ENCODE measurements at places on chromosomes 2 and 18.

GRCh38 chr2:135151615-135152014 lies 99.5 kb downstream of the RAB3GAP1 start:
- DNase-seq: no peak

DNA sequence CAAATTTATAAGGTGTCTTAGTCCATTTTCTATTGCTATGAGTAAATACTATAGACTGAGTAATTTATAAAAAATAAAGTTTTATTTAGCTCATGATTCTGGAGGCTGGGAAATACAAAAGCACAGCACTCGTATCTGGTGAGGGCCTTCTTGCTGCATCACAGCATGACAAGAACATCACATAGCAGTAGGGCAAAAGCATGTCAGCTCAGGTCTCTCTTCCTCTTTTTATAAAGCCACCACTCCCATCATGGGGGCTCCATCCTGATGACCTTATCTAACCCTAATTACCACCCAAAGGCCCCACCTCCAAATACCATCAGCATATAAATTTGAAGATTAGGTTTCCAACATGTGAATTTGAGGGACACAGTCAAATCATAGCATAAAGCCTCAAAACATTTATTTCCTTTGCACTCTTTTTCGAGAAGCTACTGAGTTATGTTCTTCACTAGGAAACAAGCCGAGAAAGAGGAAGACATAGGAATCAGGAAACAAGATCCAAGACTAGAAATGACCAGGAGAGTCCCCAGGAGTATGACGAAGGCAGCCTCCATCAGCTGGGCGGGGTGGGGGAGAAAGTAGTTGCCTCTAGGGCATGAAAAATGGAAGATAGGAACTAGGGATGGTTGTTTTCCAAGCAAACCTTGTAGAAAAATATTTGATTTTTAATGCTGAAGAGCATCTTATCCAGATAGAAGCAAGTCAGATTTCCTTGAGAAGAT lies 24.1 kb upstream of the NABP1 start:
- no peak for DNase-seq

DNA sequence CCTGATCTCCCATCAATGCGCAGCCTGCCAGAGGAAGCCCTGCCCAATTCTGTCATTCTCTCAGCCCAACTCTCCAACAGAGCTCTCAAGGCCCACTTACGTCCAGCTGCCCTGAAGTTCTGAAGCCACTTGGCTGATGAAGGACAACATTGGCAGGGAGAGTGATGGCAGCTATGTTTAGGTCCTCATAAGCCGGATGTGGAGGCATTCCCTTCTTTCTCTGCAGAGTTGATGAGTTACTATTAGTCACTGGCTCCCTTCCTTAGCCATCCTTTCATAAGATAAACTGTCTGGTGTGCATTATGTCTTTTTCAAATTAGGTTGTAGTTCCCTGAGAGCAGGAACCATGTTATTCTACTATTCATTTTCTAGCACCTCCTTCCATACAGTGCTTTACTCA lies 22.5 kb upstream of the TACR1 start:
- DNase-seq: no peak

DNA sequence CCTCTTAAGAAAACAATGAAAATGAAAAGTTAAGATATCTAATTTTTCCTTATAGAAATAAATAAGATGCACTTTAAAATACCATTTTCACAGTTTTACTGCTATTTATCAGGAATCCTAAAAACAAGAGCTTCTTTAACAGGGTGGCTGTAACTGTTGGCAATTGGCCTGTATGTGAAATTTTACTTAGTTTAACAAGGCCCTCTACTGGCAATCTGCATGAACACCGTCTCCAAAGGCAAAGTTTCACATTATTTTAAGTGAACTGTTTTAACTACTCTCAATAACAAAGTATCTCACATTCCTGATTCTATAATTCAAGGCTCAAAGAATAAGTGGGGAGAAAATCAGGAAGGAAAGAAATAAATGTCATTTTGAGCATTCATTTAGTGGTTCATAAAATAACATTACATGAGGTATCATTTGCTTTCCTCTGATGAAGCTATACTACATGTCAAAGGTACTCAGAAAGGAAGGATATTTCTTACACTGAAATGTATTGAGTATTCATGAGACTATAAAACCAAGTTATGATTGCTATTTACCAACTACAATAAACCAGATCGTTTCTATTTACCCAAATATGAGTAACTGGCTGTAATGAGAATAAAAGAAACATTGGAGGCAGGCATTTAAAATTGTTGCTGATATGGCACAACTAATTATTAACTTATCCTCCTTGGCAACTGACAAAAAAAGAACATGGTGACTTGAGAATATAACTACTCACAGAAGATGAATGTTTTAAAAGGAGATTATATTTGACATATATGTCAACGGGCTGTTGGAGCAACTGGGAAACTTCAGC lies 7.0 kb downstream of the NCKAP5 start:
- DNase-seq: no peak

DNA sequence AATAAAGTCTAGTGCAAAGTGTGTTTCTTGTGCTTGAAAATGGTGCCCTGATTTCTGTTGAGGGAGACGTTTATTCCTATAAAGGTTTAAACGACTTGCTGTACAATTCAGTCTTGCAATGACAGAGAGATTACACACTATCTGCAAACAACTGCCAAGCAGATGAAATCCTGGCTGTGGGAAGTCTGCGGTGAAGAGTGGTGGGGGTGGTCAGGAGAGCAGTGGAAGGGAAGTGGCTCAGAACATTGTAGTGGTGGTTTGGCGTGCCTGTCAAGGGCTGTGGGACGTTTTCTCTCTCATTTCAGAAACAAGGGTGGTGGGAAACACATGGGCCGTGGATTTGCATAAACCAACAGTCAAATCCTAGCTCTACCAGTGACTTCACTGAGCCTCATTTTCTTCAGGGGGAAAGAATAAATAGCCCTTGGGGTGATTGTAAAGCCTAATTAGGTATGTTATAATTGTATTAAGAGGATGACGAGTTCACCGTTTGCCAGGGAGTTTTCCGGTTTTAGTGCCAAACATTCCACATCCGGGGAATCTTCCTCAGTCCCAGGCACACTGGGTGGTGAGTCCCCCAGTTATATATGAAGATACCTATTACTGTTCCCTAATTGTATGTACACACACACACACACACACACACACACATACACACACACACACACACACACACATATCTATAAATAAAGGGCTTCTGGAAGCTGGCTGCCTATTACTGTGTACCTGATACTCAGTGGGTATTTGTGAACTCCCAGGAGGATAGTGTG lies 115.0 kb downstream of the SPTBN1 start:
- peak; percentile 67 for DNase-seq

DNA sequence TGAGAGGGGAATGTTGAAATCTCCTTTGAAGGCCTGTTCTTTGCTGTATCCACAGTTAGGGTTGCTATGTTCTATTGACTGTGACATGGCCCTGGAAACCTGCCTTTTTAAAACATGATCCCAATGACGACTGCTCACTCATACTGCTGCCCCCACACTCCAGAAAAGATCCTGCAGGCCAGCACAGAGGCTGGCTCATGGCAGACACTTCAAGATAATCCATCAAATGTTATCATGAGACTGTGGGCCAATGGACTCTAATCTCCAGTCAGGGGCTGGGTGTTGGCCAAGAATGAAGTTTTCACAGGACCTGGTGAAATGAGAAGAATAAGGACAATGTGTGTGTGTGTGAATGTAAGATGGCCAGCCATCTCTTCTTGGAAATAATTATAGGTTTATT lies 59.0 kb upstream of the THOC1 start:
- DNase-seq: no peak

DNA sequence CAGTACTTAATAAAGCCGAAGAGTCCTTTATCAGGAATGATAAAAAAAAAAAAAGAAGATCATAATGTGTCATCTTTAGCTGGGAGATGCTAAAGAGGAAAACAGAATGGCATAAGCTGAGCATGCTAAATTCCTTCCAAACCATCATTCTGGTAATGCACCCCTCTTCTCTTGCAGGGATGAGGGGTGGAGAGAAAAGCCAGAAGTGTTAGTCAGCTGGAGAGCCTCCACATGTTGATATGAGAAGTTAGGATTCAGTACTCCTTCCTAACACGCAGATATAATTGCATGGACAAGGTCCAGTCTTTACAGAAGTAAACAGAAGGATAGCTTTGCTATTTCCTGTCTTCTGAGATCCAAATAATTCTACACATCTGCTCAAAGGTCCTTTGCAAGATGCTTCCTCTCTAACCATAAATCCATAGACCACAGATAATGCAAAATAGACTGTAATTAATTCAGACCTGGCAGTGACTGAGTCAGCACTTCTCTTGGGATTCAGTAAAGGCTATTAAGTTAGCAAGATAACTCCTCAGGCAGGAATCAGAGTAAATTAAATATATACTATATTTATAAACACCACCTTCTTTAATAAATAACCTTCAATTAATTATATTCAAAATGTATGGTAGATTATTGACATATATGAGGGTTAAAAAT lies 930.0 kb upstream of the KLHL29 start:
- DNase-seq: no peak

DNA sequence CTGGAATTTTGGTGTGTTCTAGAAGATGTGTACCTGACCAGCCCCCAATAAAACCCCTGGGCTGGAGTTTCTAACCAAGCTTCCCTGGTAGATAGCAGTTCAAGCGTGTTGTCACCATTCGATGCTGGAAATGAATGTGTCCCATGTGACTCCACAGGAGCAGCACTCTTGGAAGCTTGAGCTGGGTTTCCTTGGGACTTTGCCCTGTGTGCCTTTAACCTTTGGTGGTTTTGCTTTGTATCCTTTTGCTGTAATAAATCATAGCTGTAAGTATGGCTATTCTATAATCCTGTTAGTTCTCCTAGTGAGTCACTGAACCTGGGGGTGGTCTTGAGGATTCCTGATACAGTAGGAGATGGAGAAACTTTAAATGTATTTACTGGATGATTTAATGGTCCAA lies 65.2 kb downstream of the KLHL14 start:
- DNase-seq: no peak

GRCh38 chr2:106107509-106108131 lies 86.5 kb downstream of the UXS1 start:
- DNase-seq: no peak

- no peak for DNase-seq
Observed at GRCh38 chr2:188693111-188693510, 281.1 kb upstream of the COL3A1 start.

- DNase-seq: no peak
Observed at GRCh38 chr2:197929008-197929885, 124.9 kb downstream of the PLCL1 start.

DNA sequence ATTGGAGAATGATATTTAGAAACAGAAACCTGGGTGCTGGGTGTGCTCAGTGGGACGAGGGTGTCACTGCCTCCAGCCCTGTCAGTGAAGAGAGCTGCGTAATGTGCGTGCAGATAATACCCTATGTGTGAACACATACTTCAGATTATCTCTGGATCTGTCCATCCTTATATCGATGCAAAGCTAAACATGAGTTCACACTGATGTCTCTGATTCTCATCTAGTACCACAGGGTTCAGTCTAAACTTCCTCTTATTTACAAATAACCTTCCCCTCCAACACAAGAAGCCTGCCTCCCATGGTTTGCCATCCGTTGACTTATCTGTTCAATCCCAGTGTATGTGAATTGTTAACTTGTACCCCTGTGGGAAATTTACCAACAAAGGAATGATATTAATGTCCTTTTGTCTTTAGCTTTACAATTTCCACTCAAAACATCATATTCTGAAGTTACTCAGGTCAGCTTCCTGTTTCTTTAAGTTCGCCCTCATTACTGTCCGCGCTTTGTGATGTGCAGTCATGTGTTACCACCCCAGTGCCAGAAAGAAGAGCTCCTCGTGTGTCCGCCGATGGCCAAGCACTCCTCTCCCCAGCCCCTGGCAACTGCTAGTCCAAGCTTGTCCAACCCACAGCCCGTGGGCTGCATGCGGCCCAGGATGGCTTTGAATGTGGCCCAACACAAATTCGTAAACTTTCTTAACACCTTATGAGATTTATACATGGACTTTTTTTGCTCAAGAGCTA lies 108.2 kb downstream of the RTP5 start:
- DNase-seq: no peak

DNA sequence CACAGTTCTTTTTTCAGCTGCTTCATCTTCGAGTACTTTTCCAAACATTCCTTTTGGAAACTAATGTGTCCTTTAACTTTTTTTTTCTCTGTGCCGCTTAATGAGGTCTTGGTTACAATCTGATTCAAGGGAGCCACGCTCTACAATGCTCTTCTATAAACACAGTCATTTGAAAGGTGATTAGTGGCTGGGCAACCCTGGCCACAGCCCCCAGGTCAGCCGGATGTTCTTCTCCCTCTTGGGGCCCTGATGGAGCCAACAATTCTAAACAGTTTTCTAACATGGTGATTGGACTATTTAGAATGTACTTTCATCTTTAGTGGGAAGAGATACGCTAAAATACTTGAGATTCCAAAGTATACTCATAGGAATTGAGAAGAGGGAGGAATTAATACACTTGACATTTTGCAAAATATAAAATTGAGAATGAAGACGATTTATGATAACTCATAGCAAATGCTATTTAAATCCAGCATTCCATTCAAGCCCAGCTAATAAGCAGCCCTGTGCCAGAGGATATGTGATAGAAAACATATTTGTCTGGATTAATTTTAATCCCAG lies 83.7 kb upstream of the MBOAT2 start:
- no peak for DNase-seq

DNA sequence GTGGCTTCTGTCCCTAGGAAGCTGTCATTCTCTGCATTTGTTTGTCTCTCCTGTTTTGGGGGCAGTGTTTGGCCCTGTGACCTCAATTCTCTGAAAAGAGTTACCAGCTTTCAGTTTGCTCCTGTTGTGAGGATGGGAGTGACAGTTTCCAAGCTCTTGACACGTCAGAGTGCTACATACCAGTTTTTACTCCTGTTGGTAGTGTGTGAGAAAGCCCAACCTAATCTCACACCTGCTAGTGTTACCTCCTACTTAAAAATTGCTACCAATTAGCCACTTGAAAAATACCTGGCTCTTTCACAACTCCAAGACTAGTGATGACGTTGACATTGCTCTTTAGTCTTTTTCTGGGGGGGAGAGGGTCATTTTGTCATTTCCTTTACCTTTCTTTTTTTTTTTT lies 14.1 kb downstream of the SKA1 start:
- no peak for DNase-seq
